ENCODE measurements at places on chromosomes 11 and 22. TPM values are rescaled to one million over a fixed set of nuclear protein-coding genes. Genes with fewer than 3 reads are reported as not detected.

Gene LTBP3
- 48.8 TPM for total RNA-seq

Gene UBQLN3
- total RNA-seq, result not detected

Gene MUC6
- not detected for total RNA-seq

Gene OR5AP2
- not detected for total RNA-seq

Gene CDCA5
- 14.3 TPM for total RNA-seq

Gene CAT
- 32.9 TPM for total RNA-seq

DNA sequence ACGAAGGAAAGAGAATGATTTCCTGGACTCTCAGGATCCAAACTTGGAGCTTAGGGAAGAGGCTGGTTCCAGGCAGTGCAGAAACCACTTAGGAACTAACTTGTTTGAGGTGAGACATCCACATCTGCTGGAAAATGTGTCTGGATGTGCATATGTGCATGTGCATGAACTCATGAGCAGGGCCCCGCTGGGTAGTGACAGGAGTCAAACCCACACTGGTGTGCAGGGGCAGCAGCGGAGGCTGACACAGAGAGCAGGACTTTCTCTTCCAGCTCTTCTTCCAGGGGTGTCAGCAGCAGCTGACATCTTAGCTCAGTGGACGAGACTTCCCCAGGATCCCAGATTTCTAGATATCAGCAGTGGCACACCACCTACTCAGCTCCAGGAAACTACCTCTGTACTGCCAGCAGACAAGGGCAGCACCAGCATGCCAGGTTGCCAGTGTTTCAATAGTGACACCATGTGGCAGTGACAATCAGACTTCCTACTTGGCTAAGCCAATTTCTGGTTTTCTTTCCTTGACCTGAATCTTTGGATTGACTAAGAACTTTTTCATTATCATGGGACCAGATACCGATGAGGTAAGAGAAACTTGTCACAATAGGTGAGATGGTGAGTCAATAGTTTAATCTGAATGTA, 227.5 kb upstream of the ZC3H12C start:
- H3K4me1 ChIP-seq, result no peaks in the 10 kb centered on the region
- DNase-seq, result no peak
- H3K27me3 ChIP-seq, result no peaks in the 10 kb centered on the region

DNA sequence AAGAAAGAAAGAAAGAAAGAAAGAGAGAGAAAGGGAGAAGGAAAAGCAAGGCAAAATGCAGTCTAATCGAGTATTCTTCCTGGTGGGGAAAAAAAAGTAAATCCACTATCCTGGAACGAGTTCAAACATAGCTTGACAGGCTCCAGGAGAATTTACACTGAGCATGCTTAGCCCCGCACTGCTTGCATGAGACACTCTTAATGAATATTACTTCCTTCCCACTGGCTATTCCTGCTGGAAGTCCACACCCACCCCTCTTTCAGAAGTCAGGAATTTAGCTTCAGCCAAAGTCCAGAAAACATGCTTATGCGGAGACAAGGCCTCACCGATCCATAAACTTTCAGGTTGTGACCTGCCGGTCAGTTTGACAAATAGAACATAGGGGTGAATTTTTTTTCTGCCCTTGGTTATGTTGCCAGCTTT, 251.8 kb upstream of the BLID start:
- DNase-seq, result no peak
- no peak overlapping the region for H3K4me3 ChIP-seq
- H3K27ac ChIP-seq, result peak overlapping the region; percentile 32

DNA sequence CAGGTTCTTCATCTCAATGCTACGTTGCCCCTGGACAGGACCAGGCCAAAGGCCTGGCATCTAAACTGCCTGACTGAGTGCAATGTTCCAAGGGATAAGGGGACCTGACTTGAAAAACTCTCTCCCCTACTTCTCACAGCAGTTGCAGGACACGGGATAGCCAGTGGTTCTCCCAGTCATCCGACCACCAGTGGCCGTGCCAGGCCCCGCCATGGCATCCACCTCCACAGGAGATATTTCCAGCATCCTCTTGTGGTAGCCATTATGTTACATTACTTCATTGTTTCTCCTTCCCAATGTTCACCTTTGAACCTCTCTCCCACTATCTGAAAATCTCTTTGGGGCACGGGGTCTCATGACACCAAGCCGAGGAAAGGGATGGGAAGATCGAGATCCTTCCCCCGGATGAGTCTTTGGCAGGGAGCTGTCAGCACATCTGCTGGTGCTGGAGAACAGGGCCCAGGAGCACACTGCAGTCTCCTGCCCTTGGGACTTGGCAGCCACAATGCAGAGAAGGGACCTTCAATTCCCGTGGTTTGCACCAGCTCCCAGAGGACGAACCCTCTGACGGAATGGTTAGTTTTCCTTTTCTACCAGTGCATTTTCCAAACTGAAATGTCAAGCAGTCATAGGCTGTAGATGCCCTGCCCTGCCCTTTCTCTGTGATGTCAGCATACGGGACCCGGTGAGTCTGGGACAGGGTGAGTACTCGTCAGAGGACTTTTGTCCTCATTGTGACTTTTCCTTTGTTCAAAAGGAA, 121.2 kb downstream of the ETS1 start:
- no peaks in the 10 kb centered on the region for H3K27me3 ChIP-seq
- H3K36me3 ChIP-seq, result peaks cover 29% of the 10 kb centered on the region
- DNase-seq, result no peak

GRCh38 chr11:95703049-95703448, 86.5 kb downstream of the FAM76B start:
- peaks cover 36% of the 10 kb centered on the region for H3K4me1 ChIP-seq
- no peak overlapping the region for H3K4me3 ChIP-seq

DNA sequence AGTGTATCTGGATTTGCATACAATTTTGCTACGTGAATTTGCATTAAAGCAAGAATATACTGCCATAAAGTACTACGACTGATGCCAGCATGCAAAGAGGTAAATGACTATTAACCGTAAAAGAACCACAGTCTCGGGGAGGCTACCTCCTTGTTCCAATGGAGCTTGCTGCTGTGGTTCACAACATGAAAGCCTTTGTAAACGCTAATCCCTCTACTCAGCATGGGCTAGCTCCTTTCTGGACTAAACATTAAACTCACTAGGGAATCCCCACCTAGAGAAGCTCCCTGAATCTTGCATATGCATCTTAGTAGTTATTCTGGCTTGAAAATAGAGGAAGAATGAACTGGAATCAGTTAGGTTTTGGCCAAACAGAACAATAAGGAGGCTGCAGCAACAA, 60.5 kb upstream of the ARHGAP32 start:
- H3K27ac ChIP-seq, result no peak overlapping the region
- no peak for DNase-seq
- no peaks in the 10 kb centered on the region for H3K27me3 ChIP-seq
- no peak overlapping the region for H3K4me3 ChIP-seq
- peaks cover 21% of the 10 kb centered on the region for H3K4me1 ChIP-seq

DNA sequence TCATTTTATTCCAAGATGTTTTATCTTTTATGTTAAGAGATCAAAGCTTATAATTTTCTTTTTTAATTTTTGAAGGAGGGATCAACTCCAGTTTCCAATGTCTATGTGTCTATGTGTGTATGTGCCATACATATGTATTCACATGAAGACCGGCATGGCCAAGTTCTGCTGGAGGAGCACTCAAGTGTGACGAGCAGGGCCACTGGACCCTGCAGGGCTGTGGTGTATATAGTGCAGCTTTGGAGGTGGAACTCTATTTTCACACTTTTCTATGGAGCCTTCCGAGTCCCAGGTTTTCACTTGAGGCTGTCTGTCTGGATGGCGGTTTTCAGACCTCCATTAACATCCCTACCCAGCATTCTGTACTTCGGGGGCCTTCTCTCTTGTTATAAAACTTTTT, 36.5 kb upstream of the TTC12 start:
- DNase-seq, result no peak
- no peaks in the 10 kb centered on the region for H3K27me3 ChIP-seq
- H3K4me1 ChIP-seq, result no peaks in the 10 kb centered on the region
- no peak overlapping the region for H3K4me3 ChIP-seq
- no peak overlapping the region for H3K27ac ChIP-seq

- no peak overlapping the region for H3K27ac ChIP-seq
- DNase-seq, result no peak
These were observed 38.6 kb downstream of the NRXN2 start for GRCh38 chr11:64684357-64684756.

- peaks cover 30% of the 10 kb centered on the region for H3K4me1 ChIP-seq
- no peaks in the 10 kb centered on the region for H3K27me3 ChIP-seq
- H3K4me3 ChIP-seq, result no peak overlapping the region
- no peak for DNase-seq
- H3K36me3 ChIP-seq, result no peaks in the 10 kb centered on the region
- H3K27ac ChIP-seq, result no peak overlapping the region
These were observed 35.3 kb upstream of the POU2AF1 start for GRCh38 chr11:111414267-111414931.

GRCh38 chr22:22487059-22487458, 21.5 kb downstream of the ZNF280B start:
- H3K4me1 ChIP-seq, result no peaks in the 10 kb centered on the region
- no peak for DNase-seq
- H3K4me3 ChIP-seq, result no peak overlapping the region
- H3K27ac ChIP-seq, result no peak overlapping the region
- no peaks in the 10 kb centered on the region for H3K27me3 ChIP-seq

DNA sequence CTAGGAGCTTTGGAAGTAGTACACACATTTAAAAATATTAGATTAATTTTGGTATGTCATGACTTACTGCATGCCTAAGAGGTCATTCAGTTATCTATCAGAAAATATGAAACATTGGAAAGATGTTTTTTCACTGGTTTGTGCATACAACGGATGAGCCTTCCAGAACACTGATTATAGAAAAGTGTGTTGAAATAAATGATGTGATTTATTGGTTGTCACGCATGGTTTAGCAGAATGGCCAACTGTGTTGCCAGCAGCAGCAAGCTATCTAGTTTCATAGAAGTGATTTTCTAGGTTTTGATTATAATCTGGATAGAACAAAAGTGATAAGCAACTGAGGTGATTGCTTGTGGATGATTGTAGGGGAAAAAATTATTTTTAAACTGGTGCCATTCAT, 53.6 kb downstream of the DDX10 start:
- DNase-seq, result no peak
- H3K27ac ChIP-seq, result no peak overlapping the region
- no peaks in the 10 kb centered on the region for H3K4me1 ChIP-seq
- no peak overlapping the region for H3K4me3 ChIP-seq

DNA sequence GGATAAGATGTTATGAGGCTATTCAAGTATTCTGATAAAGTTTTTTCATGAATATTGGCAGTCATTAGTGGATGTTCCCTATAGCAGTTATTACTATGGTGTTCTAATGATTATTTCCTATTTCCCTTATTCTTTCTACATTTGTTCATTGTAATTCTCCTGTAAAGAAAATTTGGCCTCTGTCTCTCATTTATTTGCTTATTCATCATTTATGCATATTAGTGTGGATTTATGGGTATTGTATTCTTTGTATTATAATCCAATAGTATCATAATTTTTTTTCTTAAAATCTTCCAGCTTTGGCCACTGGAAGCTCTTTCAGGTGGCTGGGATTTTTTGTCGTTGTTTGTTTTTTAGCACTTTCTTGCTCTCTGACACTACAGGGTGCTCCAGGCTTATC, 47.3 kb downstream of the JAM3 start:
- no peak overlapping the region for H3K27ac ChIP-seq
- no peak for DNase-seq
- no peaks in the 10 kb centered on the region for H3K4me1 ChIP-seq
- H3K27me3 ChIP-seq, result no peaks in the 10 kb centered on the region
- no peaks in the 10 kb centered on the region for H3K36me3 ChIP-seq

DNA sequence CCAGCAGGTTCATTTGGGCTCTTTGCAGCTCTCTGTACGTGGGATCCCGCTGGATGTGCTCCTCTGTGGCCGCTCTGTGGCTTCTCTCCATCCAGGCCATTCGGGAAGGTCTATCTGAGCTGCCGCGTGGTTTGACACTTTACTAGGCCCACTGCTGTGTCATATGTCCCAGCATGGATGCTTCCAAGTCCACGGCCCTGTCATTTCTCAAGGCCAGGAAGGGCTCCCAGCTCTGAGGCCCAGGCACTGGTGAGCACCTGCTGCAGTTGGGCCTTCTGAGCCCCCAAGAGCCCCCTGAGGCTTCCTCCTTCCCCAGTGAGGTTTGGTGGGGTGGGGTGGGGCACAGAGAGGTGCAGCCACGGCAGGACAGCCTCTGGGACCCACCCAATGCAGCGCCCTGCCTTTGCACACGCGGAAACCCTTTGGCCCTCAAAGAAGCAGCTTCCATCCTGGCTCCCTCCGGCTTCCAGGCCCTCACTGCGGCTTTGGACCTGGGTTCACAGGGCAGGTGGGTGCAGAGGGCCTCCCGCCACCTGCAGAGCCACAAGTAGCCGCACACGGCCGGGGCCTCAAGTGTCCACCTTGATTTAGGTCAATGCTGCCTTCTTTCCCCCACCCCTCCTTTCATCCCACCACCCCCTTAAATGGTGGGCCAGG, 44.5 kb upstream of the FGF3 start:
- no peaks in the 10 kb centered on the region for H3K27me3 ChIP-seq
- H3K4me3 ChIP-seq, result no peak overlapping the region
- no peaks in the 10 kb centered on the region for H3K36me3 ChIP-seq
- H3K4me1 ChIP-seq, result no peaks in the 10 kb centered on the region

- no peaks in the 10 kb centered on the region for H3K36me3 ChIP-seq
- peaks cover 54% of the 10 kb centered on the region for H3K4me1 ChIP-seq
- no peaks in the 10 kb centered on the region for H3K27me3 ChIP-seq
- H3K4me3 ChIP-seq, result no peak overlapping the region
- no peak for DNase-seq
- peak overlapping the region; percentile 16 for H3K27ac ChIP-seq
These were observed 117.4 kb downstream of the SGSM3 start for GRCh38 chr22:40487663-40488249.

- no peak overlapping the region for H3K4me3 ChIP-seq
- H3K27me3 ChIP-seq, result no peaks in the 10 kb centered on the region
- no peak for DNase-seq
- peak overlapping the region; percentile 7 for H3K27ac ChIP-seq
- peaks cover 4% of the 10 kb centered on the region for H3K4me1 ChIP-seq
- no peaks in the 10 kb centered on the region for H3K36me3 ChIP-seq
These were observed 5.1 kb downstream of the PHF21A start for GRCh38 chr11:46116007-46116711.

GRCh38 chr22:46084943-46085827, 65.1 kb upstream of the PPARA start:
- H3K27me3 ChIP-seq, result no peaks in the 10 kb centered on the region
- peaks cover 87% of the 10 kb centered on the region for H3K4me1 ChIP-seq
- H3K36me3 ChIP-seq, result peaks cover 1% of the 10 kb centered on the region
- DNase-seq, result no peak

GRCh38 chr11:130994043-130994442, 77.8 kb upstream of the SNX19 start:
- H3K4me3 ChIP-seq, result no peak overlapping the region
- no peak for DNase-seq
- H3K36me3 ChIP-seq, result no peaks in the 10 kb centered on the region
- no peaks in the 10 kb centered on the region for H3K4me1 ChIP-seq

- H3K27ac ChIP-seq, result no peak overlapping the region
- no peak overlapping the region for H3K4me3 ChIP-seq
- no peaks in the 10 kb centered on the region for H3K36me3 ChIP-seq
- no peaks in the 10 kb centered on the region for H3K27me3 ChIP-seq
- no peak for DNase-seq
These were observed 588.3 kb upstream of the ANO5 start for GRCh38 chr11:21604564-21604963.
